Neural crest cell (in vitro differentiated cells): ENCODE measurements at places on chromosomes 4 and X. TPM values are rescaled to one million over a fixed set of nuclear protein-coding genes. Genes with fewer than 3 reads are reported as not detected.

SCML2 gene
- total RNA-seq = 13.6 and 14.2 TPM in 2 replicates

ITM2A gene
- total RNA-seq = 0.59 and 0.93 TPM in 2 replicates

STOX2 gene
- total RNA-seq = 26.7 TPM in 2 replicates

PTCHD1 gene
- total RNA-seq = 0.23 and 0.32 TPM in 2 replicates

CCKAR gene
- total RNA-seq = not detected in 2 replicates

ACOT9 gene
- total RNA-seq = 61.8 and 62.2 TPM in 2 replicates

FAM9B gene
- not detected in 2 replicates for total RNA-seq

SLC2A9 gene
- 0.26 TPM in 1 of 2 replicates, not detected in the other for total RNA-seq

CSAG1 gene
- total RNA-seq = not detected in 2 replicates

HPGDS gene
- total RNA-seq = not detected in 2 replicates

VSIG4 gene
- not detected in 2 replicates for total RNA-seq

GAB3 gene
- 0.07 and 0.12 TPM in 2 replicates for total RNA-seq

BLTP1 gene
- 37.6 and 37.7 TPM in 2 replicates for total RNA-seq

POU3F4 gene
- total RNA-seq = 13.0 and 13.8 TPM in 2 replicates

TMEM271 gene
- 0.26 and 0.32 TPM in 2 replicates for total RNA-seq

CT83 gene
- total RNA-seq = not detected in 2 replicates

ASB5 gene
- not detected in 2 replicates for total RNA-seq

UGT8 gene
- 5.9 and 6.3 TPM in 2 replicates for total RNA-seq

ADAM29 gene
- not detected in 2 replicates for total RNA-seq

FAM47A gene
- not detected in 2 replicates for total RNA-seq

PLXNA3 gene
- total RNA-seq = 74.1 and 75.1 TPM in 2 replicates

GPR50 gene
- 3.7 and 4.4 TPM in 2 replicates for total RNA-seq

CXCL3 gene
- 0.63 and 1.0 TPM in 2 replicates for total RNA-seq

FRG2 gene
- total RNA-seq = not detected in 2 replicates

RS1 gene
- total RNA-seq = not detected in 2 replicates
